ENCODE measurements at places on chromosomes 4 and X.

- no peak for DNase-seq
Observed at GRCh38 chrX:151789179-151789800, 54.7 kb downstream of the CNGA2 start.

DNA sequence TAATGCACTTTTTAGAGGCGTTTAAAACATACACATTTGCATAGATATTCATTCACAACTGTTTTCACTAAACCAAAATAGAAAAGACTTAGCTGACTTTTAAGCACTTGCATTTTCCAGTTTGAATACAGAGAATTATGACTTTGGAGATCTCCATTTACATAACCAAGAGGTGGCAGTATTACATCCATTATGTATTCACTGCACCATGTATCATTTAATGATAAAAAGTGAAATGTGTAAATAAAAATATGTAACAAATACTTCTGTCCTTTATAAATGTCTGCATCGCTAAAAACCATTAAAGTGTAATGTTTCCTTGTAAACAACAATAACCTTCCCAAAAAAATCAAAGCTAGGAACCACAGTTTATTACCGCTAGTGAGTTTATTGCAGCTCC is 413.2 kb downstream of the FGF13 start:
- DNase-seq, result no peak

DNA sequence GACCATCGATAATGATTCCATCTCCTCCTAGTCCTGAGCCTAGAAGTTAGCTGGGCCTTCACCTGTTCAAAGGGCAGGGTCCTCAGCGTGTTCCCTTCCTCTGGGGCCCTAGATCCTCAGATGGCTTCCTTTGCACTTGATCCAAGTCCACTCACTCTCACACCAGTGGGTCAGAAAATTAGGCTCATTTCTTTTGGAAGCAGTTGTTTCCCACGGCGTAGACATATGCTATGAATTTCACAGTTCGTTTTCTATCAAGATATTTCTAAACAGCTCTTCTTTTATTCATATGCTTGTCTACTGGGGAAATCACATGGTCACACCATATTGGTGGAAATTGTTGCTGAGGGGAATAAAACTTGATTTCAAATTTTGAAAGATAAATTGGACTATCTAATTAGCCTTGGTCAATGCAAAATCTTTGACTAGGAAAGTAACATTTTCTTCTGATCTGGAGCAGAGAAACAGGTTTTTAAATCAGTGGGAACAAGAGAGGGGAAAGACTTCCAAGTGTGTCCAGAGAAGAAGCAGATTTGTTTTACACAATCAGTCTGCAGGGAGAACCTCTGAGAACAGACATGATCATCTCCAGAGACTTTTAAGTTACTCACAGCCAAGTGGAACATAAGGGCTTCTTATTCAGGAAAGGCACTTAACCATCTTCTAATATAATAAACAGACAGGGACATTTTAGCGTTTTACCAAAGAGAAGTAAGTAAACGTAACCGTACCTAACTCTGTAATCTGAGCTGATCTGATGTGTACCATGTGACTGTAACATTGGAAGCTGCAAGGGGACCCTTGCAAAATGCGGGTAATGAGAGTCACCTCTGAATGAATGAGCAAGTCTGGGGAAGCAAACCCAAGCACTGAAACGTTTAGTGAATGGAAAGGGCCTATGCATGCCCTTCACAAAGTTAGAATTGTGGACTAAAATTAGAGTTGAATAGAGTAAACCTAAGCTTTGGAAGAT is 455.7 kb upstream of the FAT1 start:
- no peak for DNase-seq

DNA sequence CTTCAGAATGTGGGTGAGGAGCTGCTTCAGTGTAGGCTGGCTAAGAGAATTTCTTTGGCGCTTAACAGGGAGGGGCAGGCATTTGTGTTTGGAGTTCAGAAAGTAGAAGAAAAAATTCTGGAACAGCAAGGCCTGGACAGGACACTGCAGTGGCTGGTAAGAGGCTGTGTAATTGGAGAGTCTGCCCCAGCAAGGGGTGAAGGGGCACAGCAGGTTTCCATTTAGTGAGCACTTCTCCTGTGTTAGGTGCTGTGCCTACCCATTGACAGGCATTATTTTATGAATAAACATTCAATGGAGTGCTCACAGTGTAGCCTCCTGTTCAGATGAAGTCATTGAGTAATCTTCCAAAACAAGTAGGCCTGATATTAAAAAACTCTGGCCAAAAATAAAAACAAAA is 10.7 kb upstream of the CPE start:
- no peak for DNase-seq

GRCh38 chrX:119218198-119218597 is 17.9 kb upstream of the PGRMC1 start:
- DNase-seq, result no peak

DNA sequence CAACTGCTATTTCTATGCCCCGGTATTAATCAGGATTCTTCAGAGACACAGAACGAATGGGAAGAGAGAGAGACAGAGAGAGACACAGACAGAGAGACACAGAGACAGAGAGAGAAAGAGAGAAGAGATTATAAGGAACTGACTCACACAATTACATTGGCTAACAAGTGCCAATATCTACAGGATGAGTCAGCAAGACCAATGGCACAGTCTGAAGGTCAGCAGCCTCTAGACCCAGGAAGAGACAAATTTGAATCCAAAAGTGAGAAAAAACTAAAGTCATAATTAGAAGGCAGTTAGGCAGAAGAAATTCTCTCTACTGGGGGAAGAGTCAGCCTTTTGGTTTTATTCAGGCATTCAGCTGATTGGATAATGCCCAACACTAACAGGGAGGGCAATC is 187.3 kb downstream of the MAB21L2 start:
- DNase-seq, result no peak

DNA sequence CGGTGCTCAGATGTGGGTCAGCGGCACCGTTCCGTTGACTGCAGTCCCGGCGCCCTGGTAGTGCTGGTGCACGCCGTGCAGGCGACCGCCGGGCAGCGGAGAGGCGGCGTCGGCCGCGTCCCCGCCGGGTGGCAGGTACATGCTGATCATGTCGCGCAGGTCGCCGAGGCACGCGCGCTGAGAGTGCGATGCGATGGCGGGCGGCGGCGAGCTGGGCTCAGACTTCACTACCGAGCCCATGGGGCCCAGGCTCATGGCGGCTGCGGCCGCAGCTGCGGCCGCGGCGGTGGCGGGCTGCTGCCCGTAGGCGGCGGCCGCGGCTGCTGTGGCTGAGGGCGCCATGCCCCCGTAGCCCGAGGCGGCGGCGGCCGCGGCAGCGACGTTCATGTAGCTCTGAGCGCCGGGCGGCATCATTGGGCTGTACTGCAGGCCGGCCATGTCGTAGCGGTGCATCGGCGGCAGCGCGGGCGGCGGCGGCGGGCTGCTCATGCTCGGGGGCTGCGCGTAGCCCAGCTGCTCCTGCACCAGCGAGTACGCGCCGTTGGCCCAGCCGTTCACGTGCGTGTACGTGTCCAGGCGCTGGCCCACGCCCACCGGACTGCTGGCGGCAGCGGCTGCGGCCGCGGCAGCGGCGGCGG is 1.0 kb downstream of the SOX3 start:
- DNase-seq, result no peak

DNA sequence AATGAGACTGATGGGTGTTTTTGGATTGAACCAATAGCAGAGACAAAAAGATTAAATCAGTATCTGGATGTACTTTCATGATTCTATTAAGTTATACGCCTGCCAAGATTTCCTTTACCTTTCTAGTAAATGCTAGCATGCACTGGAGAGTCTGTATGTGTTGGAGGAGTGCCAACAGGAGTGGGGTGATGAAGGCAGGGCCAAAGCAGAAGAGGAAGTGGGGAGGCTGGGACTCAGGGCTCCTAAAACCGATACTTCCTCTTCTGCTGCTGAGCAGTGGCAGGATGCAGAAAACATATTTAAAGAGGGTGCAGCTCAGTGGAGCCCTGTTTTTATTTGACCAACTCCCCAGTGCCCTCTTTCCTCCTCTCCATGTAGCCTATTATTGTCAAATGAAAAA is 5.6 kb downstream of the CYSLTR1 start:
- no peak for DNase-seq

- DNase-seq, result no peak
Observed at GRCh38 chr4:44861756-44862155, 135.4 kb upstream of the GNPDA2 start.

DNA sequence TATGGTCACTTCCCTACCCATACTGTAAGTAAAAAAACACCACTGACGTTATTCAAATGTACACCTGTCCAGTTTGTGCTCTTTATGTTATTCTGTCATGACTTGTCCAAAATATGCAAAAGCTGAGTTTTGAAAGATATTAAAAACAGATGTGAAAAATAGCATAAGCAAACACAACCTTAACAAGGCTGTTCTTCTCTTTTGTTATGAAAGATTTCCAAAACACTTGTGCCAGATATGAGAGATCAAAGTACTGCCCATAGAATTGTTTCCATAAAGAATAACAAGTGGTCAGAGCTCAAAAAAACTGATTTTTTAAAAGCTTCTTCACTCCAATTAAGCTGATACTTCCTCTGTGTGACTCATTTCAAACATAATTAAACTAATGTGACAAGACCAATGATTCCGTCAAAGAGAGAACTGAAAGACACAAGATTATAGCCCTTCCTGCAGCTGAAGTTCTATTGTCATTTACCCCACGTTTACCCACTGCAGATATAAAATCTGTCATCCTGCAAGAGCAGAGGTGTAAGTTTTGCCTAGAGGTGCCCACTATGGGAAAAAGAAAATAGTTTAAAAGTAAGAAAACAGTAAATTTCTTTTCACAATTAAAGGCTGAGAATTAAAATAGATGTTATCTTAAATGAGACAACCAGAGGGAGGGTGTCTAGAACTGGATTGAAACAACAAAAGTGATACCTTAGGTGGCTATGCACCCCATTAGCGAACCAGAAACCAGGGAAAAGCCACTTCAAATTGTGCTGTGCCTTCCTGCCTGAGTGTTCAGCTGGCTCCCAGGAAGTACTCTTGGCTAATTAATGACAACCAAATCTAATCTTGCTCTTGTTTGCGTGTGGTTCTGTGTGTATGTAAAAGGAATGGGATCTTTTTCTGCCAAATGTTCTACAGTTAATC is 30.1 kb downstream of the RASSF6 start:
- no peak for DNase-seq

GRCh38 chrX:150352581-150352980 is 10.5 kb upstream of the MAMLD1 start:
- DNase-seq, result no peak

GRCh38 chr4:102527695-102528283 is 26.6 kb downstream of the NFKB1 start:
- no peak for DNase-seq

DNA sequence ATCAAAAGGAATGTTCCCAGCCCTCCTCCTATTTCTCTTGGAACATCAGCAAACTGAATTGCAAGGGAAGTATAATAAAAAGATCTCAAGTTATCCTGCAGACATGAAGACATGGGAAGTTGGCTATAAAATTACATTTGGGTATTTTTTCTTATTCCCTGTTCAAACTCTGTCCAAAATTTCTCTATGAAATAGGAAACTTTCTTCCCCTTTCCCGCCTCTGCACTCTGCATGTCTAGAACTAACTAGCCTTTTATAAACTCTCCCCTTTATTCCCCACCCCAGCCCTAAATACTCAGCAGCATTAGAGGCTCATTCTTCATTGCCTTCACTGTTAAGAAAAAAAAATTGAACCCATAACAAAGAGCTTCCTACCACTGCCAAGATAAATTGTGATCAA is 126.7 kb upstream of the EDNRA start:
- DNase-seq, result no peak

GRCh38 chr4:167785523-167785922 is 306.8 kb upstream of the ANXA10 start:
- DNase-seq, result no peak

GRCh38 chrX:3393178-3393577 is 46.7 kb upstream of the MXRA5 start:
- no peak for DNase-seq

DNA sequence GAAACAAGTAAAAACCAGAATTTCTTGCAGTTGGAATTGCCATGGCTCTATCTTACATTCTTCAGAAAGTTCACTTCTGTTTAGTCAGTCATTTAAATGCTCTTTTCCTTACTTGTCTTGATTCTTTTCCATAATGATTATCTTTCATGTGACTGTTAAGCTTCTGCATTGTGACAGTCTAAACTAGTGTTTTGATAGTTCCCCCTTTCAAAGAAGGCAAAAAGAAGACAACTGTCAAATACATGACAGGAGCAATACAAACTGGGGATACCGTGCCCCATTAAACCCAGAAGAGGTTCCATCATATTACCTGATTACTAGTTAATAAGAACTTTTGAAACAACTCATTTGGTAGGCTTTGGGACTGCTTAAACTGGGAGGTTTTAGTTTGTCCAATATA is 476.2 kb downstream of the PCDH19 start:
- no peak for DNase-seq

GRCh38 chrX:118550792-118551191 is 55.2 kb downstream of the DOCK11 start:
- DNase-seq, result no peak

DNA sequence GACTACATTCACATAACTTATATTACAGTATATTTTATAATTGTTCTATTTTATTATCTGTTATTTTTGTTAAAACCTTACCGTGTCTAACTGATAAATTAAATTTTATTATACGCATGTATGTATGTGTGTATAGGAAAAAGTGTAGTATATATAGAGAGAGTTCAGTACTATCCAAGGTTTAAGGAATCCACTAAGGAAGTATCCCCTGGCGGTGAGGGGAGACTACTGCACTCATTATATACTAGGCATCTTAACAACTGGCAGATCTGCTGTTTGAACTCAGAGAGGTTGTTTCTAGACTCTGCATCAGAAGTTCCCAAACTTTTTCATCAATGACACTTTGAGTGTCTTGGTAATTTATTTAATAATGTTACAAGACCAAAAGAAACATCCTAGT is 70.9 kb downstream of the NDST4 start:
- DNase-seq, result no peak

- no peak for DNase-seq
Observed at GRCh38 chrX:41664908-41665307, 23.9 kb upstream of the GPR34 start.

DNA sequence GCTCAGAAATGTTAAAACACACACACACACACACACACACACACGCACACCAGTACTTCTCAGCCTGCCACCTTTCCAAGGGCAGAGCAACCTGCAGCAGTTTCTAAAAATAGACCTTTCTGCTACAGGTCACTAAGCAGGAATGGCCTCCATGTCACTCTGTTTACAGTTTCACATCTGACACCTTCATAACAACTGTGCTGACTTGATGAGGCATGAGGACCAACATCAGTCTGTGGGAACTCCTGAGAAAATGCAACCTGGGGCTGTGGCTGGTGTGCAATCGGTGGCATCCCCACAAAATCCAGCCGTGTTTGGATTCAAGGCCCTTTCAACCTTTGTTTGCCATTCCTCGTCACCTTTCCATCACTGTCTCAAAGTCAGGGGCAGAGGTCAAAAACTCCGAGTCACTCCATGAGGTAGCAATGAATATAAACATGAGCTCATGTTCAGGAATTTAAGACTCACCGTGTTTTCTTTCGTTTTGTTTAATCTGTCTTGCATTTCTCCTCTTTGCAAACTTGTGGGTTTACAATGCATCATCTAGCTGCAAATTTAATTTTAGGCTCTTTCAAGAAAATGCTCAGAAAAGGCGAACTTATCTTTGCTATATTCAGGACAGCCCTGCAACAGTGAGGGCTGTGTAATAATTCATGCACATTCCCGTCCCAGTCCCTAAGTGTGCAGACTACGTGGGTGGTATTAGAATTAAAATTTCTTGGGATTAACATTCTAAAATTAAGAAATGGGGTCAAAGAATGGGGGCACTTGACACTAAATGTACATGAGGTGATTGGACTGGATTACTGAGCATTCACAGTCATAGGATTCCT is 135.3 kb downstream of the SHROOM3 start:
- DNase-seq, result no peak
